ENCODE measurements at places on chromosomes 6 and 20.

GRCh38 chr6:141475259-141475658 lies 657.5 kb upstream of the GJE1 start:
- DNase-seq = no peak

DNA sequence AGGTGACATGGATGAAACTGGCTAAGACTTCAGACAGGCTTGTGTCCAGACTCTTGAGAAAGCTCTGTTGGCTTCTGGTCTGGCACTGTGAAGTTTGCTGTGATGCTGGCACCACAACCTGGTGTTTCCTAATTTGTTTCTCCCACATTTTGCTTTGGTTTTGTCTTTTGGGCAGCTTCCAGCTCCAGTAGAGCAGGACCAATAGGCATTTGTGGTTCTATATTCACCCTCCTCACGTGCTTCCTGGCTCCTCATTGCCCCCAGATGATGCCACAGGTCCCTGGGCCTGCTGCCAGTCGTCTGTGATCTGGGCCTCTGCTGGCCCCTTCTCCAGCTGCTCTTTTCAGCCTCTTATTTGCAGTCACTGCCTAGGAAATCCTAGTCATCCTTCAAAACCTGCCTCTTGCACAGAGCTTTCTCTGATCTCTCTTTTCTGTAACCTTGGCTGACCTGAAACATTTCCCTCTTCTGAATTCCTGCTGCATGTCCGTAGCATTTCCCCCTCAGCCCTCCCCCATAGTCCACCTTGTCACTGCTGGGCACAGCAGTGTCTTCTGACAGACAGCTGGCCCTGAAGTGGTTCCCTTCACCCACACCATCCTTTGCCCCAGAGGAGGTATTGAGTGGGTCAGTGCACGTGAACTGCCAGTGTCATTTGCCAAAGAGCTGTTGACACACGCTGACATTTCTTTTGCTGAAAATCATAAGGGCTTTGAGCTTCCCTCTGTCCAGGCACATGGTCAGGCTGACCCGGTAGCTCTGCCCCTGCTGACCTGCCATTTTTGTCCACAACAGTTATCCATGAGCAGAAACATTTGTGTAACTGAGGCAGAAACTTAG lies 63.0 kb downstream of the PTPN1 start:
- DNase-seq = peak; percentile 77

- no peak for DNase-seq
Measured at GRCh38 chr6:145271040-145271439, 464.3 kb downstream of the EPM2A start.

GRCh38 chr6:90383196-90383822 lies 86.7 kb upstream of the BACH2 start:
- no peak for DNase-seq

DNA sequence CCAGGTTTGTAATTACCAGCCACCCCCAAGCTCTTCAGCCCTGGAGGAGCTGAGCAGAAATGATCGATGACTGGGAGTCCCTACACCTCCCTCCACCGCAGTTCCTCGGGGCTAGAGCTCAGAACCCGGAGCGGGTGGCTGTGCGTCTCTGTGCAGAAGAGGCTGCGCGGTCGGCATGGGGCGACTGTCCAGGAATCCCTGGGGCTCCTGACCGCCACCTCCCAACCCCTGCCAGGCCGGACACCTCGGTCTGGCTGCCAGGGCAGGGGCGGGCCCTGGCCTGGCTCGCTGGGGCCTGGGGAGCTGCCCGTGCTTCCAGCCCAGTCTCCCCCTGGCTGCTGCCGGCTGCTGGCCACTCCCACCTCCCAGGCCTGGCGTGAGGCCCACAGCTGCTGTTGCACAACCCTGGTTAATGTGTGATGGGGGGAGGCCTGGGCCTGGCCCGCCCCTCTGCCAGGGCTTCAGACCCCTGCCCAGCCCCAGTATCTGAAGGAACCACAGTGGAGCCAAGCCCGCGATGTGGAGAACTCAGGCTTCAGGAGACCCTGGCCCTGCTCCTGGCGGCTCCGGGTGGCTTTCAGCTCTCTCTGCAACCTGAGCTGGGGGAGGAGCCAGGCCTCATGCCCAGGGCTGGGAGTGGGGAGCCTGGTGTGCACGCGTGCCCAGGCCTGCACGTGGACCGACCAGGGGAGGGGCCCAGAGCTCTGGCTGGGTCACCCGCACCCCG lies 1.2 kb downstream of the SLC2A4RG start:
- peak; percentile 91 for DNase-seq

- no peak for DNase-seq
Measured at GRCh38 chr20:33863440-33864323, 52.5 kb downstream of the CHMP4B start.

GRCh38 chr6:148497257-148497656 lies 154.6 kb downstream of the SASH1 start:
- peak; percentile 39 for DNase-seq
